ENCODE measurements at places on chromosomes 6 and 20.

DNA sequence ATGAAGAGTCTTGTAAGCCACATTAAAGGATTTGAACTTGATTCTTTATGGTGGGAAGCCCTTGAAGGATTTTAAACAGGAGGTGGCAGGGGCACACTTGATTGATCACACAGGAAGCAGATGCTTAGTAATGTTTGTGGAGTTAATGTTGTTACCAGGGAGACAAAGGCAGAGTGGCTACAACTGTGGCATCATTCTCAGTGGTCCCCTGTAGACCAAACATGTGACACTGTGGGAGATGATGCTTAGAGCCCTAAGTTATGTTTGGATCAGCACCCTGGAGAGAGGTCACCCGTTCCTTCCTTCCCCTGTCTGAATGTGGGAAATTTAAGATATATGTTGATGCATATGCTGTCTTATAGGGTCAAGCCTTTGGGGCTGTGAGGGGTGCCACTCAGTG, 53.2 kb downstream of the EIF2S2 start:
- no peak for DNase-seq

DNA sequence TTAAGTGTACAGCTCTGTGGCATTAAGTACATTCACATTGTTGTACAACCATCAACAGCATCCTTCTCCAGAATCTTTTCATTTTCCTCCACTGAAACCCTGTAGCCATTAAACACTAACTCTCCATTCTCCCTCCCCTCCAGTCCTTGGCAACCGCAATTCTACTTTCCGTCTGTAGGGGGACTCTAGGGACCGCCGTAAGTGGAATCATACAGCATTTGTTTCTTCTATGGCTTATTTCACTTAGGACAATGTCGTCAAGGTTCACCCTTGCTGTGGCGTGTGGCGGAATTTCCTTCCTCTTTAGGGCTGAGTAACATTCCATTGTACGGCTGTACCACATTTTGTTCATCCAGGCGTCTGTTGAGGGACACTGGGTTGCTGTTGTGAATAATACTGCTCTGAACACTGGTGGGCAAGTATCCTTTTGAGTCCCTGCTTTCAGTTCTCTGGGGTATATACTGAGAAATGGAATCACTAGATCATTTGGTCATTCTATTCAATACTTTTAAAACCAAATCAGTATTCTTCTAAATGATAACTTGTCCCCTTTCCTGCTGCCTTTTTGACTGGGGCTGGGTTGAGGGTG, 50.7 kb downstream of the PPP1R3G start:
- peak; percentile 58 for DNase-seq

GRCh38 chr20:50308166-50308512, 117.5 kb downstream of the CEBPB start:
- no peak for DNase-seq

- no peak for DNase-seq
Measured at GRCh38 chr6:38396209-38396608, 243.5 kb downstream of the BTBD9 start.

GRCh38 chr6:128630213-128630612, 109.8 kb upstream of the PTPRK start:
- no peak for DNase-seq

DNA sequence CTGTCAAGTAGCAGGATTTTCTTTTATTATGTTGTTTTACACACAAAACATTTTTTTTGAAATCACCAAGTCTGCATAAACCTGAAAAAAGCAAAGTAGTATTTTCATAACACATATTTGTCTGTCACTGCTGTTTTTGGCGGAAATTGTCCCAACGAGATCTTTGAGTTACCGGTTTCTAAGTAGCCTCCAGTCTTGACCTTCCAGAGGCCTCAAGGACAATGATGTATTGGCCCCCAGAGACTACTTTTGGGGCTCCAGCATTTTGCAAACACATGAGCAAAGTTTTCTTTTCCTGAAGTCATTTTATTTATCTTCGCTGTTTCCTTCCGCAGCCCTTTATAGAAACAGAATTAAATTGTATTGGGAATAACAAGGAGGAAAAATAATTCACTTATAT, 862.6 kb downstream of the KIF16B start:
- no peak for DNase-seq

GRCh38 chr20:1870792-1871550, 24.2 kb upstream of the SIRPA start:
- no peak for DNase-seq

DNA sequence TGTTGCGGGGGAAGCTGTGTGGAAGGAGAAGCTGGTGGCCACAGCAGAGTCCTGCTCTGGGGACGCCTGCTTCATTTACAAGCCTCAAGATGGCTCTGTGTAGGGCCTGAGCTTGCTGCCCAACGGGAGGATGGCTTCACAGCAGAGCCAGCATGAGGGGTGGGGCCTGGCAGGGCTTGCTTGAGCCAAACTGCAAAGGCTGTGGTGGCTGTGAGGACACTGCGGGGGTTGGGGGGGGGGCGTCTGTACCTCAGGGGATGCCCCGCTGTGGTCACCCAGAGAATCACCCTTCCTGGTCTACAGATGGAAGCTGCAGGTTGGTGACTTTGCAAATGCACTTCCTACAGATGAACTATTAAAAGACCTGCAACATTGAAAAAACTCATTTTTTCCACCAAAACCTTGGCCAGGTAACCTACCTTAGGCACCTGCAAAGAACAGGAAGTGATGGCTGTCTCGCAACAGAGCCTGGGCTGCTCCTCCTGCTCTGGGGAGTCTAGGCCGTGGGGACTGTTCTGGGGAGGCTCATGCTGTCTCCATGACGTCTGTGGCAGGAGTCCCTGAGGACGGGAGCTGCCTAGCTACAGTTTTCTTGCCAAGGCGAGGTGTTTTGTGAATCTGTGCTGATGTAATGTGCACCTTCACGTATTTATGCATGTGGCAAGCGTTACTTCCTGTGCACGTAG, 7.3 kb downstream of the NPBWR2 start:
- DNase-seq: no peak
